Left ventricle myocardium inferior (tissue), 1 donor: ENCODE measurements at places on chromosomes 3 and 15.

GRCh38 chr3:181629029-181629428, 82.7 kb upstream of the SOX2 start:
- no peak overlapping the region for H3K4me3 ChIP-seq
- H3K4me1 ChIP-seq, result peaks cover 4% of the 10 kb centered on the region
- no peaks in the 10 kb centered on the region for H3K36me3 ChIP-seq
- H3K27me3 ChIP-seq, result no peaks in the 10 kb centered on the region
- no peak overlapping the region for H3K27ac ChIP-seq
- no peak for DNase-seq

- H3K4me3 ChIP-seq, result peak overlapping the region; percentile 100
- peaks cover 35% of the 10 kb centered on the region for H3K4me1 ChIP-seq
- no peak for DNase-seq
- peak overlapping the region; percentile 89 for H3K27ac ChIP-seq
- peaks cover 37% of the 10 kb centered on the region for H3K36me3 ChIP-seq
Observed at GRCh38 chr3:10320320-10320677, 613 bp downstream of the SEC13 start.

DNA sequence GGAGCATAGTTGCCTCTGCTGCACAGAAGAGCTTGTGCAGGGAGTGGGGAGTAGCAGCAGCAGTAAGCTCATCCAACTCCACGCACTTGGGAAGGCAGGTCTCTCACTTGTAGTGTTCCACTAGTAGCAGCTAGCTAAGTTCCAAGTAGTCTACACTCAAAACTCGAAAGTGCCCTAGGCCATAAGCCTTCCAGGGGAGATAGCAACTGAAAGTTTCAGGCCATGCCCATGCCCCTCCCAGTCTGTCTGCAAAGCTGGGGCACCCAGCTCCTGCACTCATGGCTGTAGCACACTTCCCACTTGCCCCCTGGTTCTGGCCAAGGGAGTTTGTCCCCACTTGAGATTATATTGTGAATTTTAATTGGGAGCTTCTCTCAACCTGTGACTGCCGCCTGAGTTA, 57.5 kb downstream of the MFSD1 start:
- H3K36me3 ChIP-seq, result no peaks in the 10 kb centered on the region
- no peak overlapping the region for H3K4me3 ChIP-seq
- no peak overlapping the region for H3K27ac ChIP-seq
- H3K27me3 ChIP-seq, result no peaks in the 10 kb centered on the region

DNA sequence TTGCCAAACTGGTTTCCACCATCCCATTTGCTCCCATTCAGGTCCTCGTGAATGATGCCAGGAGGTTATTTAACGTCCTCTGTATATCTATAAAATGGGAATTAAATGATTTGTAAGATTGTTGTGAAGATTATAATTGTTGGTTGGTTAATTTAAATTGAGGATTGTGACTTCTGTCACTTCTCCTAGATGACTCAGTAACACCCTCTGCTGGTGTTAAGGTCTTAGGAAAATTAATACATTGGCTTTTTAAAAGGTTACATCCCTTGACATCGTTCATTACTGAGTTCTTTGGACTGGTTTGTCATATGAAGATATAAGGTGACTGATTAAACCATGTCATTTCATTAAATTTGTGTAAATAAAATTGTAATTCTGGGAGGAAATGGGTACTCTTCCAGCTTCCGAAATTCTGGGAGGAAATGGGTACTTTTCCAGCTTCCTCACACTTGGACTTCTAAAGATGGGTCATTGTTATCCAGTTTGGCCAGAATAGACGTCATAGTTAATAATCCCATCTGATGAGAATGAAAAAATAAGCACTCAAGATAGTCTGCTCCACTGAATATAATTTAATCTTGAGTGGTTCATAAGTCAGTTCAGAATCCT, 33.3 kb upstream of the PAQR5 start:
- no peak overlapping the region for H3K4me3 ChIP-seq
- no peak overlapping the region for H3K27ac ChIP-seq
- peaks cover 17% of the 10 kb centered on the region for H3K36me3 ChIP-seq
- H3K27me3 ChIP-seq, result no peaks in the 10 kb centered on the region
- DNase-seq, result no peak
- no peaks in the 10 kb centered on the region for H3K4me1 ChIP-seq

DNA sequence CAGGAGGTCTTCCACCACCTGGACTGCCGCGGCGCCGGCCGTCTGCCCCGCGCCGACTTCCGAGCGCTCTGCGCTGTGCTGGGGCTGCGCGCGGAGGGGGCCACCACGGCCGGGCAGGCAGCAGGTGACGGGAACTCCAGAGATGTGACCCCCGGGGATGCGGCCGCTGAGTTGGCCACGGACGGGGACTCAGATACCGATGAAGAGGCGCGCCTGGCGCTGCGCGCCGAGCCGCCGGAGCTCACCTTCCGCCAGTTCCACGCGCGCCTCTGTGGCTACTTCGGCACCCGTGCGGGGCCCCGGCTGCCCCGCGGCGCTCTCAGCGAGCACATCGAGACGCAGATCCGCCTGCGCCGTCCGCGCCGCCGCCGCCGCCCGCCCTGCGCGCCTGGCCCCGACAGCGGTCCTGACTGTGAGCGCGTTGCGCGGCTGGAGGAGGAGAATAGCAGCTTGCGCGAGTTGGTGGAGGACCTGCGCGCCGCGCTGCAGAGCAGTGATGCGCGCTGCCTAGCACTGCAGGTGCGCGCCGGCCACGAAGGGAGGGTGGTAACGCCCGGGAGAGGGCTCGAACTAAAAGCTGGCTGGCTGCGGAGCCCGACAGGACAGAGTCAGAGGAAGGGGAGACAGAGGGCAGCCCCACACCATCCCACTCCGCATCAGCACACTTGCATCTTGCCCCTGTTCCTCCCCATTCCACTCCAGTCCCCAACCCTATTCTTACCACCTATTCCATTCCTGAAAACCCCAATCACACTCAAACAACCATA, 885 bp downstream of the EFCC1 start:
- H3K4me1 ChIP-seq, result peaks cover 65% of the 10 kb centered on the region
- H3K36me3 ChIP-seq, result no peaks in the 10 kb centered on the region
- DNase-seq, result no peak
- peaks cover 60% of the 10 kb centered on the region for H3K27me3 ChIP-seq
- H3K4me3 ChIP-seq, result peak overlapping the region; percentile 84

DNA sequence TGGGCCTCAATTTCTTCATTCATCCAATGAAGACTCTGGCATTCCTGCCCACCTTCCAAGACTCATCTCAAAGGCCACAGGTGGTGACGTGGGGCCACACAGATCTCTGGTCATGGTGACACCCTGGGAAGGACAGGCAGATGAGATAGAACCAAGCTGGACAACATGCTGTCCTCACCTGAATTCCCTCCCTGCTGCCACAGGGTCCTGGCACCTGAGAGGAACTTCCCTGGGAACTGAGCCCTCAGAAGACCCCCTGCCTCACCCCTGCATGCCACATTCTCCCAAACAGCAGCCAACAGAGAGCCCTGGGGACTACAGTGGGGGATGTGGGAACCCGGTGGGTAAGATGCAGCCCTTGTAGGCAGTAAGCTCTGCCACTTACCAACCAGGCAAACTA, 10.7 kb downstream of the KLF15 start:
- H3K4me1 ChIP-seq, result peaks cover 81% of the 10 kb centered on the region
- H3K27me3 ChIP-seq, result no peaks in the 10 kb centered on the region
- peaks cover 10% of the 10 kb centered on the region for H3K36me3 ChIP-seq
- no peak overlapping the region for H3K4me3 ChIP-seq
- H3K27ac ChIP-seq, result peak overlapping the region; percentile 37

GRCh38 chr3:45872569-45872968, 13.8 kb upstream of the CCR9 start:
- no peaks in the 10 kb centered on the region for H3K4me1 ChIP-seq
- no peak overlapping the region for H3K27ac ChIP-seq
- no peaks in the 10 kb centered on the region for H3K27me3 ChIP-seq
- DNase-seq, result no peak

GRCh38 chr3:71050538-71051258, 532.8 kb downstream of the FOXP1 start:
- peaks cover 25% of the 10 kb centered on the region for H3K36me3 ChIP-seq
- no peak overlapping the region for H3K4me3 ChIP-seq
- DNase-seq, result no peak

- no peak for DNase-seq
- no peak overlapping the region for H3K4me3 ChIP-seq
- H3K4me1 ChIP-seq, result no peaks in the 10 kb centered on the region
Observed at GRCh38 chr3:51739110-51739509, 32.2 kb downstream of the GRM2 start.

DNA sequence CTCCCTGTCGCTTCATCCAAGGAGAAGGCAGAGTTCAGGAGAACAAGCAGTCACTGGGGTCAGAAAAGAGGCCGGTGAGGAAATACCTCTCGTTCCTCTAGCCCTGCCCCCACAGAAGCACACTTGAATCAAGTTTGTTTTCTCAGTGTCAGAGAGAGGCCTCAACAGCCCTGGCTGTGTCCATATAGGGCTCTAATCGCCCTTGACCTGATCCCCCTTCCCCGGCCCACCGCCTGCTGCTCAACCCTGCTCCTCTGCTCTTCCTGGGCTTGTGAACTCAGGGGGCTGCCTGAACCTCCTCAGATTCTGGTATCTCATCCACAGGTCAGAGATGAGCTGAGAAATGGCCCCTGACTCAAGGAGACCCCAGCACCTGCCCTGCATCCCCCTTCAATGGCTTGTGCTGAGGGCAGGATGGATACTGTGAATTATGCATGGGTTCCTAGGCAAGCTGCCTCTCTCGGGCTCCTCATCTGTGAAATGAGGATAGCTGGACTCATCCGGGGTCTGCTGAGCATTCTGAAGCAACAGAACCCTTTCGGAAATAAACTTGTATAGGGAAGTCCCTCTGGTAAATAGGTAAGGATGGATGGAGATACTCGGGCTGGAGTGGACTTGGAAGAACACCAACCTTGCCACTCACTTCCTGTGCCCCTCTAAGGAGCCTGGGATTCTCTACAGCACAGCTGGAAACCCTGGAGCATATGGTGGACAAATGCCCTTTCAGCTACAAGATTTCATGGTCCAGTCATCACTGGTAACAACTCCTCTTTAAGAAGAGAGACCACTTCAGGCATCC, 147.5 kb downstream of the STT3B start:
- H3K4me1 ChIP-seq, result no peaks in the 10 kb centered on the region
- no peak overlapping the region for H3K27ac ChIP-seq
- H3K4me3 ChIP-seq, result no peak overlapping the region
- DNase-seq, result no peak
- H3K36me3 ChIP-seq, result peaks cover 10% of the 10 kb centered on the region
- H3K27me3 ChIP-seq, result no peaks in the 10 kb centered on the region

- peaks cover 23% of the 10 kb centered on the region for H3K4me1 ChIP-seq
- DNase-seq, result no peak
- H3K4me3 ChIP-seq, result no peak overlapping the region
- no peaks in the 10 kb centered on the region for H3K27me3 ChIP-seq
- peak overlapping the region; percentile 56 for H3K27ac ChIP-seq
- no peaks in the 10 kb centered on the region for H3K36me3 ChIP-seq
Observed at GRCh38 chr15:87487484-87487883, 769.1 kb downstream of the NTRK3 start.

- no peaks in the 10 kb centered on the region for H3K36me3 ChIP-seq
- peaks cover 39% of the 10 kb centered on the region for H3K4me1 ChIP-seq
- DNase-seq, result no peak
- no peaks in the 10 kb centered on the region for H3K27me3 ChIP-seq
- H3K27ac ChIP-seq, result no peak overlapping the region
- H3K4me3 ChIP-seq, result no peak overlapping the region
Observed at GRCh38 chr15:38075466-38075865, 141.0 kb downstream of the TMCO5A start.

DNA sequence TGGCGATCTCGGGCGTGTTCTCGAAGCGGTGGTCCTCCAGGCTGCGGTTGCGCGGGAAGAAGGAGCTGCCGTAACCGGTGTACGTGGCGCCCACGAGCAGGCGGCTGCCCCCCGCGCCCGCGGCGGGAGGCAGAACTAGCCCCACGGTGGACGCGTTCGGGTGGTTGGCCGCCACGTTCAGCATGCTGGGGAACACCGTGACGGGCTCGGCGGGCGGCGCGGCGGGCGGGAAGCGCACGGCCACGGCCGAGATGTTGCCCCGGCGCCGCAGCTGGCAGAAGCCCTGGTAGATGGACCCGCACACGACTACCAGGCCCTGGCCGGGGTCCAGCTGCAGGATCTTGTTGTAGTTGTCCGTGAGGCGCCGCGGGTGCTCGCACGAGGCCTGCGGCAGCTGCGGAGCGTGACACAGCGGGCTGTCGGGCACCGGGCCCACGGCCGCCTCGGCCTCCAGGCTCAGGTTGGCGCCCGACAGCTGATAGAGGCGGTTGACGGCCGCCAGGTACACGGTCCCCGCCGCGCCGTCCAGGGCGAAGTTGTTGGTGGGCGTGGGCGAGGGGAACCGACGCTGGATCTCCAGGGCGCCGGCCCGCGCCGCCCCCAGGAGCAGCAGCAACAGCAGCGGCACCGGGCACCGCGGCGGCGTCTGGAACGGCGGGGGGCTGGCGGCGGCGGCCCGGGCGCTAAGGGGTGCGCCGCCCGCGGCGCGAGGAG, 397 bp downstream of the PLXND1 start:
- H3K27ac ChIP-seq, result peak overlapping the region; percentile 96
- H3K27me3 ChIP-seq, result peaks cover 16% of the 10 kb centered on the region
- DNase-seq, result peak; percentile 51
- no peaks in the 10 kb centered on the region for H3K36me3 ChIP-seq
- peak overlapping the region; percentile 82 for H3K4me3 ChIP-seq

- H3K4me1 ChIP-seq, result no peaks in the 10 kb centered on the region
- no peak overlapping the region for H3K4me3 ChIP-seq
- H3K27me3 ChIP-seq, result no peaks in the 10 kb centered on the region
- H3K36me3 ChIP-seq, result peaks cover 11% of the 10 kb centered on the region
Observed at GRCh38 chr15:42820811-42821210, 83.9 kb upstream of the CDAN1 start.

- no peak overlapping the region for H3K4me3 ChIP-seq
- H3K27ac ChIP-seq, result peak overlapping the region; percentile 62
- no peaks in the 10 kb centered on the region for H3K27me3 ChIP-seq
- peaks cover 52% of the 10 kb centered on the region for H3K36me3 ChIP-seq
- no peak for DNase-seq
Observed at GRCh38 chr3:42224658-42225421, 41.1 kb downstream of the CCK start.

- no peak for DNase-seq
- H3K4me1 ChIP-seq, result peaks cover 21% of the 10 kb centered on the region
- H3K36me3 ChIP-seq, result no peaks in the 10 kb centered on the region
- H3K4me3 ChIP-seq, result no peak overlapping the region
- H3K27me3 ChIP-seq, result no peaks in the 10 kb centered on the region
Observed at GRCh38 chr15:67571648-67572415, 29.3 kb downstream of the MAP2K5 start.

- no peaks in the 10 kb centered on the region for H3K36me3 ChIP-seq
- no peak overlapping the region for H3K27ac ChIP-seq
- H3K27me3 ChIP-seq, result no peaks in the 10 kb centered on the region
- no peak overlapping the region for H3K4me3 ChIP-seq
- DNase-seq, result no peak
- peaks cover 22% of the 10 kb centered on the region for H3K4me1 ChIP-seq
Observed at GRCh38 chr3:65401359-65402305, 637.1 kb downstream of the MAGI1 start.

DNA sequence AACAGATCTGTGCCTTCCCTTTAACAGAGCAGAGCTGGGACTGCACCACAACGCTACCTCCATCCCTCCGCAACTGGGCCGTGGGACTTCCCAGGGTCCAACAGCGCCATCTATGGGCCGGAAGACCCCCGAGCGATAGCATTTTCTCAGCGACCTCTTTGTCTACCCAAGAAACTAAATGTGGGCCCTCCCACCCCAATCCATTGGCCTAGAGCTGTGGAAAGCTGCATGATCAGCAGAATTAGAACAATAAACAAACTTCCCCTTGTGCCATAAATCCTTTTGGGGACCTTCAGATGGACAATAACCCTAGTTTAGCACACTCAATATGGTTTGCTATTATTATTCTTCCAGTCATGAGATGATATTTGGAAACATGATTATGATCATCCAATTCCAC, 74.8 kb upstream of the NTRK3 start:
- peaks cover 14% of the 10 kb centered on the region for H3K27me3 ChIP-seq
- H3K4me1 ChIP-seq, result no peaks in the 10 kb centered on the region
- H3K4me3 ChIP-seq, result no peak overlapping the region
- no peaks in the 10 kb centered on the region for H3K36me3 ChIP-seq
- H3K27ac ChIP-seq, result no peak overlapping the region
